ENCODE measurements at places on chromosomes 4 and X.

- no peak for DNase-seq
Measured at GRCh38 chr4:59666645-59667044, 1533.5 kb upstream of the ADGRL3 start.

GRCh38 chrX:8939322-8939721 is 94.6 kb downstream of the FAM9B start:
- no peak for DNase-seq

DNA sequence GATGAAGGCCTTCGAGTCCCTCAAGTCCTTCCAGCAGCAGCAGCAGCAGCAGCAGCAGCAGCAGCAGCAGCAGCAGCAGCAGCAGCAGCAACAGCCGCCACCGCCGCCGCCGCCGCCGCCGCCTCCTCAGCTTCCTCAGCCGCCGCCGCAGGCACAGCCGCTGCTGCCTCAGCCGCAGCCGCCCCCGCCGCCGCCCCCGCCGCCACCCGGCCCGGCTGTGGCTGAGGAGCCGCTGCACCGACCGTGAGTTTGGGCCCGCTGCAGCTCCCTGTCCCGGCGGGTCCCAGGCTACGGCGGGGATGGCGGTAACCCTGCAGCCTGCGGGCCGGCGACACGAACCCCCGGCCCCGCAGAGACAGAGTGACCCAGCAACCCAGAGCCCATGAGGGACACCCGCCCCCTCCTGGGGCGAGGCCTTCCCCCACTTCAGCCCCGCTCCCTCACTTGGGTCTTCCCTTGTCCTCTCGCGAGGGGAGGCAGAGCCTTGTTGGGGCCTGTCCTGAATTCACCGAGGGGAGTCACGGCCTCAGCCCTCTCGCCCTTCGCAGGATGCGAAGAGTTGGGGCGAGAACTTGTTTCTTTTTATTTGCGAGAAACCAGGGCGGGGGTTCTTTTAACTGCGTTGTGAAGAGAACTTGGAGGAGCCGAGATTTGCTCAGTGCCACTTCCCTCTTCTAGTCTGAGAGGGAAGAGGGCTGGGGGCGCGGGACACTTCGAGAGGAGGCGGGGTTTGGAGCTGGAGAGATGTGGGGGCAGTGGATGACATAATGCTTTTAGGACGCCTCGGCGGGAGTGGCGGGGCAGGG is 568 bp downstream of the HTT start:
- DNase-seq: peak; percentile 77

GRCh38 chrX:129091097-129091496 is 432.2 kb downstream of the SMARCA1 start:
- DNase-seq: no peak

DNA sequence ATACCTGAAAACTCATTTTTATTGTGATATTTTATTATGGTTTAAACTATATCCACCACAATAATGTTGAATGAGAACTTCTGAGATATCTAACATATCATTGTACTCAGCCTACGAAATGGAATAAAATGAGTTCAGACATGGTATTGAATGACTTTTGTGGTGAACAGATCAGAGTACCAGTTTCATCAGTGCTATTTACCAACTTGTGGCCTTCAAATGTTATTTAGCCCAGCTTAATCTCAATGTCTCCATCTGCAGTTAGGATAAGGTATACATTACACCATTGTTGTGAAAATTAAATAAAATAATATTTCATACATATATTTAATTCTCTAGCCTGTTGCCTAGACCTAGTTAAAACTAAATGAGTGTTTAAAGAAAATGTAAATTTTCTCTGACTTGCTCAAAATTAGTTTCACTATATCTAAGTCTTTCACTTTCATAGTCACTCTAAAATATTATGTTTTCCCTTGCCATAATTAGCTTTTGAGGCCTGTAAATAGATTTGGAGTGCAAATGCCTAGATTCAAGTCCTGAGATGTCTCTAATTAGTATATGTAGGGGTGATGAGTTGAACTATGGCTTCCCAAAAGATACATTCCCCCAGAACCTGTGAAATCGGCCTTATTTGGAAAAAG is 594.2 kb downstream of the STPG2 start:
- no peak for DNase-seq

- no peak for DNase-seq
Measured at GRCh38 chr4:122533841-122534240, 77.3 kb upstream of the IL2 start.

Measured in M059J (cell line).